ENCODE measurements at places on chromosomes 6 and 20. TPM values are rescaled to one million over a fixed set of nuclear protein-coding genes. Genes with fewer than 3 reads are reported as not detected.

QRSL1 gene
- 17.1 TPM for total RNA-seq

TFAP2D gene
- not detected for total RNA-seq

RNF8 gene
- total RNA-seq: 12.8 TPM

ZC2HC1B gene
- not detected for total RNA-seq

NKAIN2 gene
- total RNA-seq: 1.8 TPM

RAMACL gene
- total RNA-seq: 2.5 TPM

DNA sequence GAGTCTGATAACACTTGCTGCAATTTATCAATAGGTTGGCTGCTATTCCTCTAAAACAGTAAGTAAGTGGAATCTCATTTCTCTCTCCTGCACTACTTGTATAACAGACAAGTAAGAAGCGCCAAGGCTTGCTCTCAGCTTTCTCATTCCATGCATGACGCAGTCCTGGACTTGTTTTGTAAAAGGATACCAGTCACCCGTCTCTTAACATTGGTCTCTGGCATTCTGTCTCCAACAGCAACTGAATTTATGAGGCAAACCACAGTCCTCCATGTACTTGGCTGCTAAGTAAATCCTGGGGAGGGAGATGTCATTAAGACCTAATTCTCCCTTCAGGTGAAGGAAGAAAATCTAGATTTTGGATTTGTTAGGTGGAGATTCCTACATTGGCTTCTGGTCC, 115.4 kb downstream of the OPN5 start:
- no peak overlapping the region for H3K4me3 ChIP-seq
- no peaks in the 10 kb centered on the region for H3K27me3 ChIP-seq
- DNase-seq: no peak

- H3K36me3 ChIP-seq: no peaks in the 10 kb centered on the region
- no peaks in the 10 kb centered on the region for H3K27me3 ChIP-seq
- no peak for DNase-seq
- no peak overlapping the region for H3K4me3 ChIP-seq
- H3K4me1 ChIP-seq: no peaks in the 10 kb centered on the region
Observed at GRCh38 chr20:62855120-62855519, 6.5 kb downstream of the TCFL5 start.

DNA sequence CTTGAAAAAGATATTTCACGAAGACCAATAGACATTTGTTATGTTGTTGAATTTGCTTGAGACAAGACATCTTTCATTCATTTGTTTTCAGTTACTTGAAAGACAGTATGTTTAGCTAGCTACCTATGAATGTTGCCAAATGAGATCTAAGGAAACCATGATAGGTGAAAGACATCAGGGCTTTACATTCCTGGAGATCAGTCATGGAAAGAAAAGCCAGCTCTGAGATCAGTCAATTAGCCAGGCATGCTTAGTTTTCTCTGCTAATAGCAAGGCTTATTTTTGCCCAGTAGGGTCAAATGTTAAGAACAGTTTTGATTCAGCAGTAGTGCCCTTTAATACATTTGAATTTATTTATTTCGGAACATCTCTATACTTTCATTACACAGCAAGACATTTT, 116.5 kb upstream of the EDN1 start:
- H3K4me3 ChIP-seq: no peak overlapping the region
- no peaks in the 10 kb centered on the region for H3K4me1 ChIP-seq
- no peak overlapping the region for H3K27ac ChIP-seq
- H3K27me3 ChIP-seq: no peaks in the 10 kb centered on the region
- DNase-seq: no peak

- no peak for DNase-seq
- no peaks in the 10 kb centered on the region for H3K36me3 ChIP-seq
- no peak overlapping the region for H3K4me3 ChIP-seq
Observed at GRCh38 chr6:127833336-127833735, 67.5 kb downstream of the THEMIS start.

DNA sequence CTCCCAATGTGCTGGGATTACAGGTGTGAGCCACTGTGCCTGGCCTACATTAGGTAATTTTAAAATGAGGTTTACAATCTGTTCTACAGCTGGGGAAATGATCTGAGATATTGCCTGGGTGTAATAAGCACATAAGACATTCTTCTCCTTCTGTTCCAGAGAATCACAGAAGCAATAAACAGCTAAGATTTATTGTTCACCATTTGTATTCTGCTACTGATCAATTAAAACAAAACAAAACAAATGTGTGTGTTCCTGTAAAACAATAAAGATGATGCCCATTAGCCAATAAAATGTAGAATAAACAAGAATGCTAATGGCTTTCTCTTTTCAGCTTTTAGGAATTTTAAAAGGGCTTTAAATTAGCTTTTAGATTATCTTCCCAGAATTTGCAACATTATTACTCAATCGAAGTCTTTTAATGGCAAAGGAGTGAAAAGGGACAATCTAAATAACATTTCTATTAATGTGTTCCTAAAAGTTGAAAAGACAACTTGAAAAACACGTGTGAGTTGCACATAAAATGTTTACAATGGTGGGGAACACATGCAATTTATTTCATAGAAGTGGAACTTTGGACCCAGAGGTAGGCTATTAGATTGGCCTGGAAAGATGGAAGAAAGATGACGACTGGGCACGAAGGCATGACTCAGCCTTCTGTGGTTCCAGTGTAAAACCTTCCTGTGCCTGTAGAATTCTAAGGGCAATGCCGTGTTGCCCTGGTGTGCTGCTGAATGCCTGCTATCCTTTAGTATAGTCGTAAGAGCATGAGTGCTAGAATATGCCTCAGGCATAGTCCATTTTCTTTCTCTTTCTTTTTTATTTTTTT, 29.0 kb upstream of the DEK start:
- no peaks in the 10 kb centered on the region for H3K4me1 ChIP-seq
- no peak overlapping the region for H3K4me3 ChIP-seq
- H3K27ac ChIP-seq: no peak overlapping the region
- no peaks in the 10 kb centered on the region for H3K36me3 ChIP-seq
- DNase-seq: no peak

DNA sequence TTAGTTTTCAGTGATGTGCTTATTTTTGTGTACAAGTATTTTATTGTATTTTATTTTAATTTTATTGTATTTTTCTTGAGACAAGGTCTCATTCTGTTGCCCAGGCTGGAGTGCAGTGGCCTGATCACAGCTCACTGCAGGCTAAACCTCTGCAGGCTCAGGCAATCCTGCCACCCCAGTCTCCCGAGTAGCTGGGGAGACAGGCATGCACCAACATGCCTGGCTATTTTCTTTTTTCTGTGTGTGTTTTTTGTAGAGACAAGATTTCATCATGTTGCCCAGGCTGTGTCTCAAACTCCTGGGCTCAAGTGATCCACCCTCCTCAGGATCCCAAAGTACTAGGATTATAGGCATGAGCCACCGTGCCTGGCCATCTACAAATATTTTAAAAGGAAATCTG, 146.3 kb downstream of the MANEA start:
- no peak overlapping the region for H3K4me3 ChIP-seq
- H3K4me1 ChIP-seq: no peaks in the 10 kb centered on the region
- no peak for DNase-seq

- H3K36me3 ChIP-seq: no peaks in the 10 kb centered on the region
- no peak overlapping the region for H3K27ac ChIP-seq
- H3K4me1 ChIP-seq: no peaks in the 10 kb centered on the region
- H3K27me3 ChIP-seq: no peaks in the 10 kb centered on the region
Observed at GRCh38 chr6:81562169-81562568, 190.3 kb downstream of the TENT5A start.
